ENCODE measurements at places on chromosomes 3 and 15.

- DNase-seq: no peak
Observed at GRCh38 chr3:136658946-136659682, 93.1 kb downstream of the STAG1 start.

DNA sequence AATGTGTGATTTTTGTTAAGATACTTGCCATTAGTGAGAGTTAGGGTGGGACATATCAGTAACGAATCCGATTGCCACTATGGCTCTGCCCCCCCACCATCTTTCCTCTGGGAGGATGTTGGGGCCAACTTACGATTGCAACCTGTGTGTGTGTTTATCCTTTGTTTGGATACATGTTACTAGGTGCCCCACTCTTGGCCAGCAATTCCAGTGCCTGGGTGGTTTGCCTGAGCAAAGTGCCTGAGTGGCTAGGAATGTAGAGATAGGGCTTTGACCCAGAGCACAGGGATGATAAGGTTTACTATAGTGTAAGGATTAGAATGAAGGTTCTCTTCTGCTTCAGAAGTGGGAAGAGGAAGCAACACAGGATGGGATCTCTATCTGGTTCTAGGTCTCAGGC is 231.8 kb downstream of the TP63 start:
- no peak for DNase-seq

- DNase-seq: no peak
Observed at GRCh38 chr15:91981821-91982800, 128.6 kb downstream of the SLCO3A1 start.

- DNase-seq: no peak
Observed at GRCh38 chr15:56782306-56782705, 49.0 kb upstream of the ZNF280D start.

DNA sequence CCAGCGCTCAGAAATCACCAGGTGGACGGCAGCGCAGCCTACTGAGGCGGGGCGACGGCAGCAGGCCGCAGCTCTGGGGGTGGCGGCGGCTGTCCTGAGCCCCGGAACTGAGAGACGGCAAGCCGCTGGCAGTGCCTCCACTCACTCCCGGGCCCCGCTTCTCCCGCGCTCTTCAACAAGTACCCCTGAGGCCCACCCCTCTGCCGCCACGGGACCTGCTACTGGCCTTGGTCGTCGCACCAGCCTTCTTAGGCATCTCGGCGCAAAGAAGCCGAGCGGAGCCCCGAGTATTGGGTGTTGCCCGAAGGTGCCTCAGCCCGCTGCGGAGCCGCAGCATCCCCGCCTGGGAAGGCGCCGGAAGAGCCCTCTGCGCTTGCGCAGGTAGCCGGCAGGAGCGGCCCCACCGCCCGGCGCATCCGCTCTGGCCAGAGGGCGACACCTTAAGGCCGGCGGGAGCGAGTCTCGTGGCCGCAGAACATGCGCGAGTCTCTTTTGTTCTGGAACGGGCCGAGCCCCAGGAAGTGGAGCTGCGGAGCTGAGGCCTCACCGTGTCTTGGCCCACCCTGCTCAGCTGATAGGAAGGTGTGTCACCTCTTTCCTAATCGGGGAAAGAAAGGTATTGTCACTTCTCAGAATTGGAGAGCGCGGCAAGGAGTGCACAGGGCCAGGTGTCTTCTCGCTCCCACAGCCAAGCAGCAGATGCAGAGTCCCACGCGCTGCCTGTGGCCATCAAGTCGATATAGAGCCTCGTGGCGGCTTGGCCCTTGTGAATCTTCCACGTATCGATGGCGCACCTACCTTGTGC is at the start of gene C15orf40:
Gene C15orf40, minus strand, starts transcription at position 369 of the 805 bp plus-strand sequence. Its CDS starts 32 bp downstream, at position 337.
- peak; percentile 72 for DNase-seq

DNA sequence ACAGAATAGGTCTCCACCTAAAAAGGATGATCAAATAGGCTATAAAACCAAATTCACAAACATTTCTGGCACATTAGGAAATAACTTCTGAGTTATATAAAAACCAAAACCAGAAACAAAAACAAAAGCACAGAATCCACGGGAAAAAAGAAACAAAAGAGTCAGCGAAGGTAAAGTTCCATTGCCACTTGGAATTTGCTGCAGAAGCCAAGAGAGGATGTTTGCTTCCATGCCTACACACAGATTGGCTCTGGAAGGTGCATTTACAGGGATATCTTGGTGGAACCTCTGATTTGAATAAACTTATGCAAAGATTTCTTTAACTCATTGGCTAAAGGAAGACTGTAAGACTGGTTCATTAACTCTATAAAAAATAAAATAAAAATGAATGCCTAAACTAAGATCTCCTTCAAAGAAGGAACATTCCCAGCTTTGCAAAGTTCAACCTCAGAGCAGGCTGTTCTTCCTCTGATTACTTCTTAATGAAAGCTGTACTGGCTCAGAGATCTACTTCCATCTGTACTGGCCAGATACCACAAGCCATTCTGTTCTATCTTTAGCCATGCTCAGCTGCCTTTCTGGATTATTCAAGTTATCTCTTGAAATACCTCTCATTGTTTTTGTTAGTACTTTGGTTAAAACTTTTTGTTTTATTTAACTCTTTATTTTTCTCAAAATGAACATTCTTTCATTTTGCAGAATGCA is 537.5 kb upstream of the CCDC54 start:
- DNase-seq: no peak

DNA sequence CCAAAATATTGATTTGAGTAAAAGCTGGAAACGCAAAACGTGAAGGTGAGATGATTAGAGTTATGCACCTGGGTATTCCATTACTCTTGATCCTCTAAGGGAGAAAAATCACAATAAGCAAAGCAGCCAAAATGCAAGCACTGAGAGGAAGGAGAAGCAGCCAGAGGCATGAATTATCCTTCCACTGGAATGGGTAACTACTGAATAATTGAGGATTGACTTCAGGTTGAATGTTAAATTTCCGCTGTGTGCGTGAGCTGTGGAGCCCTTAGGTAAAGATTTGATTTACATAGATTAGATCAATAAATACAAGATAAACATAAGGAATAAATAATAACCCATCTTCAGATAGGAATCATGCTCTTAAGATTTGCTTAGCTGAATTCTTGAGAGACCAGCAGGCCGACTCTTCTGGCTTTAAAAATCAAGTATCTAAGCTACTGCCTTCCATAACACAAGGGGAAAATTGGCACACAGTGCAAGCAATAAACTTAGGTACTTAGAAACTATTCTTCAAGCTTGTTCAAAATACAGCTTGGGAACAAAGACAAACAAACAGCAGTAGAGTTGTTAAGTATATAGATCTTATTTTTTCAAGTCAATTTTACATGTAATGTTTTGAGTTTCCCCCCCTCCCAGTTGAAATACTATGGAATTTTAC is 1459.5 kb downstream of the ZPLD1 start:
- no peak for DNase-seq

GRCh38 chr3:69204315-69204957 is 82.0 kb upstream of the LMOD3 start:
- DNase-seq: no peak

DNA sequence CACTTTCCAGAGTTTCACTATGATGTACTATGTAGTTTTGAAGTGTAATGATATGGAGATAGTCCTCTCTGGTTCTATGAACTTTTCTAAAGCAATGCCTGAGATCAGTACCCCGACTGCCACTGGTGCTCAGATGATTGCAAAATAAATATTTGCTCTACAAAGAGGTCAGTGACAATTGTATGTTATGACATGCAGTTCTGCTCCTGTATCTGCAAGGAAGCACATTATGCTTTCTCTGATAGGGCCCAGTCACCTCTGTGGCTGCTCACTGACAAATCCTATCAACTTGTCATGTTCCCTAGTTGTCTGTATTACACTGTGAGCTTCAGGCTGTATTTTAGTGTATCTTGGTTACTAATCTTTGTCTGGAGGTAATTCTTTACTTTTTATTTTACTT is 362.6 kb downstream of the ROBO1 start:
- DNase-seq: no peak

GRCh38 chr3:83002869-83003445 is 1241.5 kb upstream of the GBE1 start:
- no peak for DNase-seq

- no peak for DNase-seq
Observed at GRCh38 chr3:71238355-71238757, 345.2 kb downstream of the FOXP1 start.

DNA sequence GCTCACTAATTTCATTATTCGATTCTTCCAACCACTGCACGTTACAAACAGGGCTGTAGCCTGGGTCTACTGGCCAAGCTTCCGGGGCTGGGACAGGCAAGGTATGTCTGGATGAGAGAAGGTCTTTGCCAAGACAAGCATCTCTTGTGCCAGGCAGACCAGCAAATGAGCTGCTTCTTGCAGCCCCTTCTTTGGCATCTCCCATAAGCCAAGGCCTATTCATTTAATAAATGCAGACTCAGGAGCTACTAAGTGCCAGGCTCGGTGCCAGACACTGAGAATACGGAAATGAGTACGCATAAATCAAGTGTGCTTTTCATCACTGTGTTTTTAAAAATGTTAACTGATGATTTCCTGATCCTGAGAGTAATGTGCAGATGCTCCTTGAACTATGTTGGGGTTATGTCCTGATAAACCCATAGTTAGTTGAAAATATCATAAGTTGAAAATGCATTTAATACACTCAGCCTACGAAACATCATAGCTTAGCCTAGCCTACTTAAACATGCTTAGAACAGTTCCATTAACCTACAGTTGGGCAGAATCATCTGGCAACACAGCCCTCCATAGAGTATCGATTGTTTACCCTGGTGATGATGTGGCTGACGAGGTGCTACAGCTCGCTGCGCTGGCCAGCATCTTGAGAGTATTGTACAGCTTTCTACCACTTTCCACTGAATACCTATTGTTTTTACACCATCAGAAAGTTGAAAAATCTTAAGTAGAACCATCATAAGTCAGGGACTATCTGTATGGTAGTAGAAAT is 135.0 kb upstream of the CTDSPL start:
- no peak for DNase-seq

DNA sequence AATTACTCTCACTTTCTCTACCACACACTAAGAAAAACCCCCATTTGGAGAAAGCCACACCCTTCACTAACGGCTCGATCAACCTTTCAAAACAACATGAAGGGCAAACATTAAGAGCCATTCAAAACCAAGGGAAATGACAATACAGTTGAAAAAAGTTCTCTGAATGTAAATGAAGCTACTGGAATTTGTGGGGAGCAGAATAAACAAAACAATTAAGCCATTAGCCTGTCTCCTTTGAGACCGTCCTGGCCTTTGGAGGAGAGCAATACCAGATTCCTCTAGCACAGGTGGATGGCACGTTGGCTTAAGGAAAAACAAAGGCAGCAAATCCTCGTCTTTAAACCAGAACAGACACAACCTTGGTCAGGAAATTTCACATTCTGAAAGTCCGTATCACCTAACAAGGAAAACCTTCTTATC is 18.7 kb downstream of the MYO1E start:
- no peak for DNase-seq

DNA sequence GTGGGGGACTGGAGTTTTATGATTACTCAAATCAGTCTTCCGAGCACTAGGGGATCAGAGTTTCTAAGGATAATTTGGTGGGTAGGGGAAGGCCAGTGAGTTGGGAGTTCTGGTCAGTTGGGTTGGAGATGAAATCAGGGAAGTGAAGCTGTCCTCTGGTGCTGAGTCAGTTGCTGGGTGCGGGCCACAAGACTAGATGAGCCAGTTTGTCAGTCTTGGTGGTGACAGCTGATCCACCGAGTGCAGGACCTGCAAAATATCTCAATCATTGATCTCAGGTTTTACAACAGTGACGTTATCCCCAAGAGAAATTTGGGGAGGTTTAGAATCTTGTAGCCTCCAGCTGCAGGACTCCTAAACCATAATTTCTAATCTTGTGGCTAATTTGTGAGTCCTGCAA is 249.4 kb downstream of the FAM43A start:
- DNase-seq: no peak

GRCh38 chr3:179449636-179450035 is 1.6 kb downstream of the GNB4 start:
- no peak for DNase-seq

GRCh38 chr3:13115991-13116390 is 42.8 kb upstream of the IQSEC1 start:
- no peak for DNase-seq

DNA sequence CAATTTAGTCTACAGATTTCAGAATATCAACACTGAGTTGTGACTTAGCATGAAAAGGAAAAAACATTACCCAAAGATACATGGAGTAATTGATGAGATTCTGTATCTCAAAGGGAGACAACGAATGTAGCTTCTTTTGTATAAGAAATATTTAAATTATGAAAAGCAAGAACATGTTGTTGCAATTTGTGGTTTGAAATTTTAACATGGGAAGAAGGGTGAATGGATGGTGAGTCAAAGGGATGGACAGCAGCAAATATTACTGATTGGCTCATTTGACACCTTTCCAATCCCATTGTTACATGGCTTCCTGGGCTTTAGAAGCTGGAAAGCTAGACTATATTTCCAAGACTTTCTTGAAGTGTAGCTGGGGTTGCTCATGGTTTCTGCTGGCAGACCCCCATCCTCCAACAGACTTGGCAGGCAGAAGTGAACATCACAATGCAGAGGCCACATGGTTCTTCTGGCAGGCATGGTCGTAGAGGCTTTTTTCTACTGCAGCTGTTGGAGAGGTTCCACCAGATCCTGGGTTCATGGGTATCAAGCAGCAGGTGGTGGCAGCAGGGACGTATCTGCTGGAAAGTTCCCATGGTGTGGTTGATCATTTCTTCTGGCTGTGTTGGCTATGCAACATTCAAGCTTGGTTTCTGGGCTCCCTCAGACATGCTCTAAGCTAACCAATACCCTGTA is 47.2 kb upstream of the KPNA4 start:
- DNase-seq: no peak

GRCh38 chr3:109413049-109413448 is 75.7 kb upstream of the DPPA4 start:
- DNase-seq: no peak

GRCh38 chr3:194571491-194572142 is 61.6 kb downstream of the TMEM44 start:
- no peak for DNase-seq

DNA sequence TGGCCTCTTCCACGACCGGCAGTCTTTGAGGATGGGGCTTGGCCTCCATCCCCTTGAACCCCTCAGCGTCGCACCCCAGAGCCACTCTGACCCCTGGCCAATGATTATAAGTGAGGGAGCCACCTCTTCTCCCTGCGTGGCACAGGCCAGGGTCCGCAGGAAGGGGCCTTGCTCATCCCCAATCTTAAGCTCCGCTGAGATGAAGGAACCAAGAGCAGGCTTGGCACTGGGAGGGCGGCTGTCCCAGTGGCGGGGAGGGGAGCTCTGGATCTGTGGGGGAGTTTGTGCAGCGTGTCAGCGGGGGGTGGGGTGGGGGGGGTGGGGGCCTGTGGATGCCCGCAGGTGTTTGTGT is 13.8 kb upstream of the ADPGK start:
- no peak for DNase-seq

- DNase-seq: no peak
Observed at GRCh38 chr3:59256230-59256629, 206.4 kb upstream of the CFAP20DC start.

Measured in NCI-H1694 (cell line).